ENCODE measurements at places on chromosomes 16 and 17.

GRCh38 chr16:72743011-72743761 lies 304.7 kb downstream of the ZFHX3 start:
- DNase-seq = no peak

DNA sequence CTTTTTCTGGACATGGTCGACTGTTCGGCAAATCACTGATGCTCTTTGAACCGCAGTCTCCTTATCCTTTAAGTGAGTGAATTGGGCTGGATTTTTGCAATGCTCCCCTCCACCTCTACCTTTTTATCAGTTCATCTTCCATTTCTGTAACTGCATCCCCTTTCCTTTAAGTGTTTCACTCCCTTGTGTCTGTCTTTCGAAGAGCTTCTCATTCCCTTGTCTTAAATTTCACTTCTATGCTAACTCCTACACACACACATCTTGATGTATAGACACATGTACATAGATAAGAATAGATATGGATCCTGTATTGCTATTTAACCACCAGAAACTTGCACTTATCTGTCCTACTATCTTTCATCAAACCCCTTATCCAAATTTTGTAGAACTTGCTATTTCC lies 250.7 kb downstream of the PHKB start:
- DNase-seq = no peak

DNA sequence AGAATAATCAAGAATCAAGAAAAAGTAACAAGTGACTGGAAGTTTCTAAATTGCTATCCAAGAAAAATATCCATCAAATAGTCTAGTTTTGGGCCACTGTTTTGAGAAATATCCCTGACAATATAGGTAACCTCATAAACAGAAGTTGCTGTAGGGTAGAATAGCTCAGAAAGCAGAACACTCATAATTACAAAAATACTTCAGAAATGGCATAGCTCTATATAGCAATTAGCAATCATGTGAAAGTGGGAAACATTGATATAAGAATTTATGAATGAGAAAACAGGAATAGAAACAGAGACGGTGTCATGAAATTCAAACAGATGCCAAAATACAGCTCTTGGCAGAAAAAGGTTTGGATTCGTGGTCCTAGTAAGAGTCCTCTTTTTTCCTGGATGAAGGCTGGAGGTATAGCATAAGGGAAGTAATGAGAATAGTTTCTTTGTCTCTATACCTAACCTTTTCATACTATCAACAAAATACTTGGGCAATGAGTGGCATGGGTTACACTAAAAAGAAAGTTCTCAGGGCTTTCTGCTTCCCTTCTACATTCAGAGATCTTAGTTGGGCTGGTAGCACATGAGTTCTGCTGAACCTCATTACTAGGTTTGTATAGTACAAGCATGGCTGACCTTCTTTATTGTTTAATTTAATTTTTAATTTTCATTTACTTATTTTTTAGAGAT lies 33.5 kb downstream of the SPAG9 start:
- DNase-seq = no peak

- DNase-seq = peak; percentile 56
These were observed 29.3 kb upstream of the TNFRSF13B start for GRCh38 chr17:17001076-17001777.

DNA sequence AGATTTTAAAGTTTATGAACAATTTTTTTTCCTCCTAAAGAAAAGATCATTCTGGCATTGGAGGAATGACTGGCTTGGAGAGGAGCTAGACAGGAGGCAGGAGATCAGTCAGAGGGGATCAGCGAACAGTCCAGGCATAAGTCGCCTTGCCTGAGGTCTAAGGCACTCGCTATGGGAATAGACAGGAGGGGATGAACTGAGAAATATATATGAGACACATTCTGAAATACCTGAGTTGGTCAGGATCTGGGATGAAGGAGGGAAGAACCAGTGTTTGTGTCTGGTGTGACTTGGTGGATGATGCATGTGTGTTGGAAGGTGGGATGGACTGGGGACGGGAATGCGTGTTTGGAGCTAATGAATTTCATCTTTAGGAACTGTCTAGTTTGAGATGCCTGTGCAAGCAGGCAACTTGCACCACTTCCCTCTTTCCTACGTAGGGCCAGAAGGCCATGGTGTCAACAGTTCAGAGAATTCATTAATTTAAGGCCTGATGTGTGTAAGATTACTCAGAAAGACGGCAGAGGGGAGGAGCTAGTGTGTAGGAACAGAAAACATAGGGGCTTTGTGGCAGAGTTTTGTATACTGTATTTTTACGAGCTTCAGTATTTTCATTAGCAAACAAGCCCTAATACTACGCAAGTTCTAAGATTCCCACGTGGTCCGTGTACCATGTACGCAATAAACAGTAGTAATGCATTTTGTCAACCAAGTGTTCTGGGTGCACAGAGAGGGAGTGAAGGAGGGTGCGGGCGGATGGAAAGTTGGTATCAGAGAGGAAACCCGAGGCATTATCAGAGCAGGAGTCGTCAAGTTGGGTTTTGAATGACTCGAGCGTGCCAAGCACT lies 825 bp downstream of the HEATR6 start:
- peak; percentile 53 for DNase-seq

DNA sequence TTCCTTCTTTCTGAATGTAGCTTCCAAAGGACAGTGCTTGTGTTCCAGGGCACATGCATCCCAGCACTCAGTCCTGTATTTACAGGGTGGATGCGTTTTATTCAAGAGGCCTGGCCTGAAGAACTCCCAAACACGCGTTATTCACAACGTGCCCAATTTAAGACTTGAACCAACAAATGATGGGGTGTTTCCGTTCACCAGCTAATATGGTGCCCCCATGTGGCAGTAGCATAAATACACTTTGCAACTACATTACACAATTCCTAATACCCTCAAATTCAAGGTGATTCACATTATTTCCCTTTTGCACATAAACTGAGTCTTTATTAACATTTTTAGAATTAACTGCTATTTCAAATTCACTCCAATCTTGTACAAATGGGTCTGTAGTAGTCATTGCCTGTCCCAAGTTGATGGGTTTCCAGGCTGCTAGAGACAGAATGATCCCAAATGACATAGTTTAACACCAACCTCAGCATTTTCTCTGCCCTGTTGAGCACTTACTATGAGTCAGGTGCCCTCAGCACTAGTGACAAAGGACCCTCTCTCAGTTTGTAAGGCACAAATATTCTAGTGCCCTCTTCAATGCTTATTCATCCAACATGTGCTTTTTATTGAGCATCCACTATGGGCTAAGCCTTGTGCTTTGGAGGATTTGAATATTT lies 26.9 kb downstream of the HSD17B2 start:
- DNase-seq = peak; percentile 49

GRCh38 chr17:35740997-35741931 lies 9.8 kb downstream of the RASL10B start:
- peak; percentile 50 for DNase-seq

- no peak for DNase-seq
These were observed 86.8 kb downstream of the ZDHHC7 start for GRCh38 chr16:84924331-84925091.

- DNase-seq = peak; percentile 74
These were observed 55.1 kb downstream of the ATP2C2 start for GRCh38 chr16:84423416-84423837.

DNA sequence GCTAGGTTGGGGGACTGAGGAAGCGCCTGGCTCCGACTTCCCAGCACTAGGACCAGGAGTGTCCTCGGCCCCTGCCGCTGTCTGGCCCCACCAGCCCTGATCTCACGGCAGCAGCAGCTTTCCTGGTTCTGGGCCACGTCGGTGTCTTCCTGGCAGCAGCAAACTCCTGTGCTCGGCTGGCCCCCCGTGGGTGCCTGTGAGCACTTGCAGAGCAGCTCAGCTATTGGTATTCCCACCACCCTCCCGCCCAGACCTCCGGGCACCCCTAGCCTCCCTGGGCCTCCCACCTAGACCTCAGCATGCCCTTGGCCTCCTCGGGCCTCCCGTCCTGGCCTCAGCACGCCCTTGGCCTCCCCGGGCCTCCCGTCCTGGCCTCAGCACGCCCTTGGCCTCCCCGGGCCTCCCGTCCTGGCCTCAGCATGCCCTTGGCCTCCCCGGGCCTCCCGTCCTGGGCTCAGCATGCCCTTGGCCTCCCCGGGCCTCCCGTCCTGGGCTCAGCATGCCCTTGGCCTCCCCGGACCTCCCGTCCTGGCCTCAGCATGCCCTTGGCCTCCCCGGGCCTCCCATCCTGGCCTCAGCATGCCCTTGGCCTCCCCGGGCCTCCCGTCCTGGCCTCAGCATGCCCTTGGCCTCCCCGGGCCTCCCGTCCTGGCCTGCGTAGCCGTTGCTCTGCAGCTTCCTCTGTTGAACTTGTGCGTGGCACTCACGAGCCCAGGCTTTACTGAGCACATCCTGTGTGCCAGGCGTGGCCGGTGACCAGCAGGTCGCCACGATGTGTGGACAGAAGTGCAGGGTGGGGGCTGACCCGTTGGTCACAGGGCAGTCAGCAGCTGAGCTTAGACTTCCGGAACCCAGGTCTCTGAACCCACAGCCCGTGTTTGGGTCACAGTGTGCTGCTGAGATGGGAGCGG lies 51.8 kb upstream of the ACSF3 start:
- DNase-seq = no peak

DNA sequence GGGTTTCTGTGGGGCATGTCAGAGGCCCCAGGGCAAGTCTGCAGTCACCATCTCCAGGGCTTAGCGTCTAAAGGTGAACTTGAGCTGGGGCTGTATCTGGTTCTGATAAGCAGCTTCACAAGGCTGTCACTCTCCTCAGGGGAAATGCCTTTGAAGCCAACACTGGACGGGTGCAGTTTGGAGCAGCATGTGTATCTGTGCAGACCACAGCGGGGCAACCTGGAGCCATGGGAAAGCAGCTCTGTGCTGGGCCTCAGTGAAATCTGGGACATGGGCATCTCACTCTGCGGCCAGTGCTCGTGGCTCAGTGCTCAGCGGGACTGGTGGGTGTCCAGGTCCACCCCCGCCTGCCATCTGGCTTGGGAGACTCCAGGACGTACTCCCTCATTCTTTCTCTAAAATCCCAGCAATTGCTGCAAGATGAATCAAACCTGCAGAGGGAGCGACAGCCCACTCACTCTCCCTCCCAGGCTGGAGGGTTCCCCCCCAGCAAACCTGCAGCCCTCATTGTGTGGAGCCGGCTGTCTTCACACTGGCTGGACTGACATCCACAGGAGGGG lies 63.5 kb downstream of the PRMT7 start:
- DNase-seq = peak; percentile 12

DNA sequence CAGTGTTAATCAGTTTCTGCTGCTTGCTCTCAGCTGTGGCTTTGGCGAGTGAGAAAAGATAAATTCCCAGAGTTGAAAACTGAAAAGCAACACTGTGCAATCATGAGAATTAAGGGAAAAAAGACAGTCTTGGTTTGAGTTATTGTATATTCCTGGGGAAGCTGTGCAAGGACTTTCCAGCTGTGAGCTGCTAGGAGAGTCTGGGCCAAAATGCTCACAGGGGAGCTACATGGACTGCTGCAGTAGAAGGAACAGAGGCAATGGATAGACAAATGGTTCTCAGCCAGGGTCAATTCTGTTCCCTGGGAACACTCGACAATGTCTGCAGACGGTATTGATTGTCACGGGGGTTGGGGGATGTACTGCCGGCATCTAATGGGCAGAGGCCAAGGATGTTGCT lies 102.0 kb upstream of the ADAMTS18 start:
- no peak for DNase-seq

GRCh38 chr17:19343671-19344151 lies 18.8 kb downstream of the B9D1 start:
- no peak for DNase-seq

- peak; percentile 41 for DNase-seq
These were observed 202.9 kb upstream of the IRX3 start for GRCh38 chr16:54489225-54490111.
